ENCODE measurements at places on chromosomes 5 and 9. TPM values are rescaled to one million over a fixed set of nuclear protein-coding genes. Genes with fewer than 3 reads are reported as not detected.

DBH gene
- total RNA-seq, result not detected

FOXD4L4 gene
- 0.07 TPM for total RNA-seq

WNT8A gene
- not detected for total RNA-seq

TMEM174 gene
- total RNA-seq, result not detected

PCDHA9 gene
- not detected for total RNA-seq

OBP2B gene
- not detected for total RNA-seq

BTNL8 gene
- not detected for total RNA-seq

FOXD1 gene
- total RNA-seq, result 12.8 TPM

ATOSB gene
- 11.4 TPM for total RNA-seq

CAVIN4 gene
- total RNA-seq, result 0.29 TPM

BARHL1 gene
- not detected for total RNA-seq

INSL4 gene
- 17.9 TPM for total RNA-seq

Data from A549 treated with Hydrocortisone at 1 μM for 4 hours (cell line).